ENCODE measurements at places on chromosomes 7 and 10. TPM values are rescaled to one million over a fixed set of nuclear protein-coding genes. Genes with fewer than 3 reads are reported as not detected.

- no peak for DNase-seq
Measured at GRCh38 chr10:71351628-71352319, 32.7 kb downstream of the SLC29A3 start.

DNA sequence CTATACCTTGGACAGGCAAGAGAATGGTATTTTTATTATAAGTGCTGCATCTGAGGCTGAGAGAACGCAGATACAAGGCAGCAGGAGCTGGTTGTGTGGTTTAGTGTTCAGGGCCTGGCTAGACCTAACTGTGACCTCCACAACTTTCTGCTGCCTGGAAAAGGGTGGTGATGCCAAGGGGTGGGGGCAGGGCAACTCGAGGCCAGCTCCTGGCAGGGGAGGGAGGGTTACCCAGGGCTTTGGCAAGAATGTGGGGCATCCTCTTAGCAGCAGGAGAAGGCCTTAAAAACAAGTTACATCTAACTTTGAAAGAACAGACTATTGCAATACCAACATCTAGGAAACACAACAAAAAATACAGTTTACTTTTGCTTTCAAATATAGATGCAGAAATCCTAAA, 13.0 kb downstream of the MXI1 start:
- DNase-seq = no peak

- DNase-seq = no peak
Measured at GRCh38 chr10:30041196-30042105, 17.9 kb downstream of the JCAD start.

- DNase-seq = no peak
Measured at GRCh38 chr7:50209461-50210135, 94.9 kb upstream of the IKZF1 start.

DNA sequence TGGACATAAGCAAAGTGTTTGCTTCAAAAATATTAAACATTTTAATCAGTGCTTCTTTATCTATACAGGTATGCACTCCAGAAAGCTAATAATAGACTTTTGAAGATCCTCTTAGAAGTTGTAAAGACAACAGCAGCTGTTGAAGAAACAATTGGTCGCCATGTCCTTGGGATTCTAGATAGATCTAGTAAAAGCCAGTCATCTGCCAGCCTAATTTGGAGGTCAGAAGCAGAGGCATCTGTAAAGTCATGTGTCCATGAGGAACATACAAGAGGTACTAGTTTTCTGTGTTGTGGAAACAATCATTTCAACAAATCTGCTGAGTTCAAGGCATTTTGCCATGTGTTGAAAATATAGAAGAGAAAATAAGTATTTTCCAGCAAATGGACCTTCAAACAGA, 89.3 kb downstream of the CYP51A1 start:
- DNase-seq = no peak

DNA sequence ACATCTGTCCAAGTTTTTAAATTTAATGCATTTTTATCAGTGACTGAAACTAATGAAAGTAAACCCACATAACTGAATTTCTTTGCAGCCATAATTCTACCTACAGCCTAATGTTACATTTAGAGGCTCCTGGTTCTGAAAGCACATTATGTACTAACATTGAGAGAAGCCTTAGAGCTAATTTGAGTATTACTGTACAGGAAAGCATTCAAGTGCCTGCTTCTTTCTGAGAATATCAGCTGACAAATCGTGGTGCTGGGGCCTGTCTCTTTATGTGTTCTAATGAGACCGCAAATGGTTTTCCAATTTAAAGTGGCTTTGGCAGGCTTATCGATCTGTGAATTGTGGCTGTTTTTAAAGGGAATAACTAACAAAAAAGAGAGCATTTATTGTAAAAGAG, 32.3 kb upstream of the DGKB start:
- DNase-seq = peak; percentile 37

DNA sequence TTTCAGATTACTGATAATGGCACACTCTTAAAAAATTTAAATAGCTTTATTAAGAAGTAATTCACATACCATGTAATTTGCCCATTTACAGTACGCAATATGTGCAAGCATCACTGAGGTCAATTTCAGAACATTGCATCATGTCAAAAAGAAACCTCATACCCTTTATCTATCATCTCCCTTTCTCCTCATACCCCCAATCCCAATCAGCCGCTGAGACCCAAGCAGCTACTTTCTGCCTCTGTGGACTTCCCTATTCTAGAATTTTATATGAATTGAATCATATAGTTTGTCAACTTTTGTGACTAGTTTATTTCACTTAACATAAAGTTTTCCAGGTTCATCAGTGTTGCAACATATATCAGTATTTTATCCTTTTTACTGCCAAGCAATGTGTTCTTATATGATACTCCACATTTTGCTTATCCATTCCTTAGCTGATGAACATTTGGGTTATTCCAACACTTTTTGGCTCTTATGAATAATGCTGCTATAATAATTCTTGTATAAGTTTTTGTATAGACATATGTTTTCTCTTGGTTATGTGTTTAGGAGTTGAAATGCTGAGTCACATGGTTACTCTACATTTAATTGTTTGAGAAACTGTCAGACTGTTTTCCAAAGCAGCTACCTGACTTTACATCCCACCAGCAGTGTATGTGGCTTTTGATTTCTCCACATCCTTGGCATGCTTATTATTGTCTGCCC, 26.9 kb upstream of the TPK1 start:
- DNase-seq = no peak

- no peak for DNase-seq
Measured at GRCh38 chr10:30188556-30189237, 129.3 kb upstream of the JCAD start.

- DNase-seq = no peak
Measured at GRCh38 chr10:110972231-110973134, 53.1 kb downstream of the SHOC2 start.

DNA sequence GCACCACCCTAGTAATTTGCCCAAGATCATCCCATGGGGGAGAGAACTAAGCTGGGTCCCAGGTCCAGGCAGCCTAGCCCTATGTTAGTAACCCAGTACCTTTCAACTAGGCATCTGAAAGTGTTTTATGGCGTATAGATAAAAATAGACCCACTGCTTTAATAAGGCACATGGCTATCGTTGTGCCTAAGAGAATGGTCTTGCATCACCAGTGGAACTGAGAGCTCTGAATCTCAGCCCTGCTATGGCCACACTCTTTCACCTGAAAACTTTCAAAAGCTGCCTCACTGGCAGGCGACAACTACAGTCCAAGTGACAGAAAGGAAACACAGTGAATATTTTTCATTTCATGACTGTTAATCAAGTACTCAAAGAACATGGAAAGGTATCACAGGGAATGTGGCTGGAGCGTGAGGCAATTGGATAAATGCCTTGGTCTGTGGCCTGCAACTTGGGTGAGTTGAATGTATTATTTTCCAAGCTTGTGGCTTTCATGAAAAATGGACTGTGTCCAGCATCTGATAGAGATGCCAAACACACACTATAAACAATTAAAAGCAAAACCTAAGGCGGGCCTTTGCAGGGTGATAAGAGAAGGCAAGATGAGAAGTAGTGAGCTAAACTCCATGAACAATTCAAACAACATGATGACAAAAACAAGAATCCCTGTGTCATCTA, 18.0 kb upstream of the SFMBT2 start:
- no peak for DNase-seq

DNA sequence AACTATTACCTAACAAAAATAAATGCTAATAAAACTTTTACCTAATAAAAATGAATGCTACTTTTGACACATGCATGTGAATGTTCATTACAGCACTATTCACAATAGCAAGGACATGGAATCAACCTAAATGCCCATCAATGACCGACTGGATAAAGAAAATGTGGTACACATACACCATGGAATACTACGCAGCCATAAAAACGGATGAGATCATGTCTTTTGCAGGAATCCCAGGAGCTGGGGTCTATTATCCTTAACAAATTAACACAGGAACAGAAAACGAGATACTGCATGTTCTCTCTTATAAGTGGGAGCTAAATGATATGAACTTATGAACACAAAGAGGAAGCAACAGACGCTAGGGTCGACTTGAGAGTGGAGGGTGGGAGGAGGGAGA, 88.1 kb upstream of the FAM204A start:
- DNase-seq = no peak

DNA sequence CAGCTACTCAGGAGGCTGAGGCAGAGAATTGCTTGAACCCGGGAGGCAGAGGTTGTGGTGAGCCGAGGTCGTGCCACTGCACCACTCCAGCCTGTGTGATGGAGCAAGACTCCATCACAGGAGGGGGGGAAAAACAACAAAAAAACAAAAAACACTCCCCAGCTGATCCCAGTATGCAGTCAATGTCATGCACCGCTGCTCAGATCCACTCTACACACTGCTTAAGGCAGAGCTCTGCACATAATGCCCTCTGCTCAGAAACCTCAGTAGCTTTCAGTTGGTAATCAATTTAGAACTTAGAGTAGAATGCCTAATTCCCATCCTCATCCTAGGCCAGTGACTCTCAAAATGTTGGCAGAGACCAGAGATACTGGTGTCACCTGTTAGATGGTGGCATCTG, 43.9 kb downstream of the PDSS1 start:
- no peak for DNase-seq

DNA sequence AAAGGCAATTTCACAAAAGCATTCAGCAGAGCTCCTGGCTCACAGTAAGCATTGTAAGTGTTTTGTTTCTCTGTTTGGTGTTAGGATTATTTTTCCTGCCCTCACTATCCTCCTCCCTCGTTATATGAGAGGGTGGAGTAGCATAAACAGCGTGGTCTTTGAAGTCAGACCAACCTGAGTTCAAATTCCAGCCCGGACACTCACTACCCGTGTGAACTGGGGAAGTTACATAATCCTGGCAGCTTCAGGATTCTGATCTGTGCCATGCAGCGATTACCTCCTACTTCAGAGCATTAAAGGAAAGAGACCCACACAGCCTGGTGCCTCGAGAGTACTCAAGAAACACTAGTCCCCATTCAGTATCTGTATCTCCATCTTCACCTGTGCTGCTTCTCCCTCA, 386.5 kb downstream of the INHBA start:
- DNase-seq = no peak

GRCh38 chr7:28192786-28193585, 12.4 kb upstream of the JAZF1 start:
- no peak for DNase-seq

GRCh38 chr7:221978-222715, 29.8 kb downstream of the FAM20C start:
- no peak for DNase-seq

GRCh38 chr10:69835233-69835632, 33.5 kb downstream of the COL13A1 start:
- no peak for DNase-seq

DNA sequence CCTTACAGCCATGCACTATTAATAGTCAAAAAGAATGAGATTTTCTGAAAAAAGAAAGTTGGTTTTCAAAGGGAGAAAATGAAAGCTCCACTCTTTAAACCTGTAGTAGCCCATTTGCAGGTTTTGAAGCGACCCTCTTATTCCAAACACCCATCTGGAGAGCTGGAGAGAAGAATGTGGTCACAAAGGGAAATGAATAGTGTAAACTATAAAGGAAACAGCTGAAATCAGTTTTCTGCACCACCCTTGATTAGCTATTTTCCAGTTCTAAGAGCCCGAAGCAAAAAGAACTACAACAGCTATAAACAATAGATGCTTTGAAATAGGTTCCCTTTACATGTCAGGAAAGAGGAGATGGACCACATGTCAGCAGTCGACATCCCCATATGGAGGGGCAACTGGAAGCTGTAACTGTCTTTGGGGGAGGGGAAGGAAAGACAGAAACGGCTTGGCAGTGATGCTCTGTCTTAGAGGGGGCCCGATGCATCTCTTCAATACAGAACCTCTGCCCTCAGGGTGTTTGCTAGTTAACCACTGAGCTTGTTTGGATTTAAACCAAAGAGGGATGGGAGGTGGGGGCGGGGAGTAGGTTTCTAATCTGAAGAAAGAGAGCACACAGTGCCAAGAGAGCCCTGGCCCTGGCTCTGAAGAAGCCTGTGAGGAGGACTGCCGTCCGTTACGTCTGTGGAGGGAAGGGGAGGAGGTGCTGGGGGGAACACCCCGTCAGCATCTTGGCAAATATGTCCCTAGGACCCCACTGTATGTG, 55.3 kb downstream of the CPVL start:
- DNase-seq = peak; percentile 88

GRCh38 chr10:52954407-52954806, 181.8 kb upstream of the MBL2 start:
- DNase-seq = no peak

- DNase-seq = no peak
Measured at GRCh38 chr7:93914581-93915066, 6.9 kb upstream of the GNG11 start.

DNA sequence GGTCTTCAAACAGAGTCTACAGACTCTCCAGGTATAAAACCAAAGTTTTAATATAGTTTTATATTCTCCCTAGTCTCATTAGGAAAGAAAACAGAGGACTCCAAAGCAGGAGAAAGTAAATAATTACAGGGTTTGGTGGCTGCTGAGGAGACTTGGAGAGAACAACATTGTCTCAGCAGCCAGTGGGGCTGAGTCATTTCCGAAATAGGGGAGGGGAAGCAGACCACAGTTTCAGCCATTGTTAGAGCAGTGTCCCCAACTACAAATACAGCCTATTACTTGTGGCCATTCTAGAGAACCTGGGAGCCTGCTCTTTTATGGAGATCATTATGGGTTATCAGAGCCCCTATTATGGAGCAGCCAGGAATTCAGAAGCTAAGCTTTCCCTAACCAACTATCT, 44.2 kb upstream of the A1CF start:
- no peak for DNase-seq

- no peak for DNase-seq
Measured at GRCh38 chr7:130162196-130162595, 43.0 kb downstream of the TMEM209 start.

DNA sequence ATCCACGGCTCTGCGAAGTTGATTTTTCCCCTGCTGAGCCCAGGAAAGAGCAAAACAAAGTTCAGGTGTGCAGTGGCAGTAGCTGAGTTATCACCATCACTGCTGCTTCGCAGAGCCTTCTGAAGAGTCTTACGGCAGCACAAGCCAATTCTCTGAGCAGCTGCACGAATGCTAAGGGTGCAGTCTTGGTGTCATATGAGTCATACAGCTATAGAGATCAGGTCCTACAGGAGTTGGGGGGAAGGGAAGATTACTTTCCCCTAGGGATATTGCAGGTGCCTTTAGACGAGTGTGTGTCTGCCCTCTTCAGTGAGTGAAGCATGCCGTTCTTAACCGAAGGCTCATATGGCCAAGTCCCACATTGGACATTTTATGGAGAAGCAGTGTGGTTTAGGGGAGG, 227.8 kb downstream of the CELF2 start:
- DNase-seq = no peak

DNA sequence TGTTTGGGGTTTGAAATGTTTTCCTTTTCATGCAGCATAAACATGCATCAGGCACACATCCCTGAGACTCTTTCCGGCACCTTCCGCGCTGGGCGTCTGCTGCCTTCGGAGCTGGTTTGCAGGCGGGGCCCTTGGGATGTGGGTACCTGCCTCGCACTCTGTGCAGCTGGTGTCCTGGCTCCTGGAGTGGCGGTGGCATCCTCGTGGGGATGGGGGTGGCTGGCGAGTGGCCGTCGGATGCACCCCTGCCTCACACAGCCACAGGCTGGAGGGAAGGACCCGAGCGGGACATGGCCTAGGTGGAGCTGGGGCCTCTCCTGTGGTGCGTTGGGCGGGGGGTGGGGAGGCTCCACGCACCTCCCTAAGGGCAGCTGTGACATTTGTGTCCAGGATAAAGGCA, 68.5 kb upstream of the ADGRA1 start:
- DNase-seq = no peak

The GPR15LG gene
- polyA plus RNA-seq = not detected

The HMX3 gene
- 12.9 TPM for polyA plus RNA-seq

The FOXP2 gene
- 0.29 TPM for polyA plus RNA-seq

The C7orf33 gene
- not detected for polyA plus RNA-seq

The MYO1G gene
- 0.17 TPM for polyA plus RNA-seq

The MDFIC gene
- 1.2 TPM for polyA plus RNA-seq

The PON3 gene
- polyA plus RNA-seq = 0.56 TPM

The TACC2 gene
- polyA plus RNA-seq = 111 TPM

The FAM171A1 gene
- polyA plus RNA-seq = 78.6 TPM

The CHAT gene
- not detected for polyA plus RNA-seq
